ENCODE measurements at places on chromosomes 5 and 9.

DNA sequence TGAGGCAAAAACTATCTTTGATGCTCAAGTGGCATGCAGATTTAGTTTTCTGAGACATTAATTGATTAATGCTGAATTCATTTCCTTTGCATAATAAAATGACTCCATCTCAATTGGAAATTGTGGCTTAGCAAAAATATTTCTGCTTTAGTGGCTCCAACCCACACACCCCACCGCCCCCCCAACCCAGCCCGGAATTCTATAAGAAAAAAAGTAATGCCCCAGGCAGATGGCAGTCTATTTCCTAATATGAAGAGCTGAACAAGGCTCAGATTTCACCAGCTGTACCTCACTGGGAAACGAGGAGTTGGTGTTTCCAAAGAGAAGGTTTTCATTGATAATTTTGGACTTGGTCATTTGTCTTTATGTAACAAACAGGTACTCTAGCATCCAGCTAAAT, 182.1 kb downstream of the FBN2 start:
- DNase-seq, result no peak

DNA sequence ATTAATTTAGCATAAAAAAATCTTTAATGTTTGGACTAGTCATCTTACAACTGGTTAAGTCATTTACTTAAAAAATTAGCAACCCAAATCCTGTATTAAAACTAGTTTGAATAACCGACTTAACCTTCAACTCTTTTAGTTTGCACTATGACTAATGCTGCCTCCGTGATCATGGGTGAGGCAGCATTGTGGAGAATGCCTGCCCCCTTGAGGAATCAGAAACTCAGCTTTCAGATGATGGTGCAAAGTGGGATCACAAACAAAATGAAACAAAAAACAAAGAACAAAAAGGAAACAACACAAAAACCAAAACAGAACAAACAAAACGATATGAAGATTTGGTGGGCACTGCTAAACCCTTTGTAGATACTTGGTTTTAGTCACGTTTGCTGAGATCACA, 127.0 kb upstream of the PALM2AKAP2 start:
- no peak for DNase-seq

GRCh38 chr9:83191154-83191553, 128.2 kb upstream of the RASEF start:
- DNase-seq, result no peak

DNA sequence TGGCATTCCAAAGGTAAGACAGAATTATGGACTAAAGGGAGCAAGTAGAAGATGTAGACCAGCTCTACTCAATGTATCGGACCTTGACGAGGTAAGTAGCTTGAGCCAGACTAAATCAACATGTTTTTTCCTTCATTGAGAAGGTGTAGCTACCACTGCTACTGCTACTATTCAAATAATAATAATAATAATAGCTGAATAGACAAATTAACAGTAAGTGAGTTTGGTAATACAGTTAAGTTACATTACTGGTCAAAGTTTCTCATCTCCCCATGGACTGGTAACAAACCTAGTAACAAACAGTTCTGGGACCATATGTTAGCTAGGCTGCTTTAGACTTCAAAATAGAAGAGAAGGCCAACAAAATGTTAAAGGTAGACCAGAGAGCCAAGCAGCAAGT, 609.2 kb downstream of the TLE1 start:
- DNase-seq, result no peak

- DNase-seq, result no peak
Observed at GRCh38 chr5:168292786-168293696, 1.6 kb downstream of the WWC1 start.

- DNase-seq, result no peak
Observed at GRCh38 chr9:75623462-75623861, 267.0 kb upstream of the PCSK5 start.

DNA sequence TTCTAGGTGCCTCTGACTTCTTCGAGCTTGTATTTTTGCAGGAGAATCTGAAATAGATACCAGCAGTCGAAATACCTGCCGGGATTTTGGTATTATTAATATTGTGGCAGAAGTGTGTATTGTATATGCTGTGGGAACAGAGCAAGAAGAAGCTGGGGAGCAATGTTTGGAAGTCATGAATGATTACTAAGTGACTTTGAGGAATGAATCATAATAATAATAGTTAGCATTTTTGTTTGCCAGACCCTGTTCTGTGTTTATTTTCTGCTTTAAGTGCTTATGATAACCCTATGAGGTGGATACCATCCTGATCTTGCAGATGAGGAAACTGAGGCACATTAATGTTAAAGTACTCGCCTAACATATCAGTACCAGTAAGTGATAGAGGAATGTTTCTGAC, 32.4 kb downstream of the RAB24 start:
- no peak for DNase-seq

- DNase-seq, result no peak
Observed at GRCh38 chr9:77010527-77010926, 8.9 kb upstream of the FOXB2 start.

GRCh38 chr5:133396187-133396741, 216.1 kb downstream of the FSTL4 start:
- no peak for DNase-seq

GRCh38 chr9:119251936-119252335, 117.3 kb downstream of the BRINP1 start:
- DNase-seq, result no peak

- no peak for DNase-seq
Observed at GRCh38 chr9:131899296-131900228, 159.7 kb upstream of the RAPGEF1 start.

GRCh38 chr5:36367524-36367923, 65.8 kb upstream of the RANBP3L start:
- peak; percentile 60 for DNase-seq

DNA sequence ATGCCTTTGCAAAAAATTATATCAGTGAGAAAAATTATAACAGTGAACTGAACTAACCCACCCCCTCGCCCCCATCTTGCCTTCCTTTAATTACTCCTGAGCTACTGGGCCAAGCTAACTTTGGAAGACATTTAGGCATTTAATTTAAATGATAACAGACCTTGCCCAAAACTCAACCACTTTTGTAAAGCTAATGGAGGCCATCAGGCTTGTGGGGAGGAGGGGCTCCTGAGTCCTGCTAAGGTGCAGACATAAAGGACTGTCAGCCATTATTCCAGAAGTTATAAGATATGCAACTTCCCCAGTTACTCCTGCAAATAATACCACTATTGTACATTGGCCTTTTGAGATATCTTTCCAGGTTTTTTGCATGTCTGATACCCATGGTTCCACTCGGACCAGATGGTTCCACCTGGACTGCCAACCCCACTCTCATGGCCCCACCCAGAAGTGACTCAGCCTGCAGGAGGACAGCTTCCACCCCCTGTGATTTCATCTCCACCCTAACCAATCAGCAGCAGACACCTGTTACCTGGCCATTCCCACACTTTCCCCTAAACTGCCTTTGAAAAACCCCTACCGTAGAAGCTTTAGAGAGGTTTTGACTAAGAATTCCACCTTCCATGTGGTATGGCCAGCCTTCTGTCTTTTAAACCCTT, 805.4 kb upstream of the CDH6 start:
- no peak for DNase-seq

- DNase-seq, result no peak
Observed at GRCh38 chr9:72599874-72600534, 78.6 kb downstream of the TMC1 start.

GRCh38 chr5:137758715-137759306, 4.6 kb upstream of the HNRNPA0 start:
- DNase-seq, result no peak

DNA sequence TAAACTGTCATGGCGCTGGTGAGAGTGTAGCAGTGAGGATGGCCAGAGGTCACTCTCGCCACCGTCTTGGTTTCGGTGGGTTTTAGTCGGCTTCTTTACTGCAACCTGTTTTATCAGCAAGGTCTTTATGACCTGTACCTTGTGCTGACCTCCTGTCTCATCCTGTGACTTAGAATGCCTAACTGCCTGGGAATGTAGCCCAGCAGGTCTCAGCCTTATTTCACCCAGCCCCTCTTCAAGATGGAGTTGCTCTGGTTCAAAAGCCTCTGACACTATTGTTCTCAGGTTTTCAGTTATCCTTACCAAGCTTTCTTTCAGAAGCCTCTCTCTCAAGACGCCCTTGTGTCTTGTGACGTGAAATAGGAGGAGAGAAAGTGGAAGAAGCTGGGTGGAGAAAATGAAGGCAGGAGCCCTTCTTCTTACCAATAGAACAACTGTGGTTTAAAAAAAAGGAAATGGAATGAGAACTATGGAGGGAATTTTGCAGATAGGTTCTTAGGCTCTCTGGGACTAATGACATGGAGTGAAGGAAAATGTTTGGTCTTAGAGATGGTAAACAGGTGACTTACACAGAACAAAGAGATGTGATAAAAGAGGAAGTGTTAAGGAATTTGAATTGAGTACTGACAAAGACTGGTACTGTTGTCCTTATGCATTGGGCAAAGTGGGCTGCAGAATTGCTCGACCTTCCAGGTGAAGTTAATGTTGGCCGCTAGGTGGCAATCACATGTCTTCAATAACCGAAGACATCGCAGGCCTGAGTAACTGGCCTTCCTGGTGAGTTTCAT, 133.3 kb upstream of the RAI14 start:
- DNase-seq, result no peak

GRCh38 chr5:175640106-175640775, 17.6 kb upstream of the HRH2 start:
- DNase-seq, result no peak

DNA sequence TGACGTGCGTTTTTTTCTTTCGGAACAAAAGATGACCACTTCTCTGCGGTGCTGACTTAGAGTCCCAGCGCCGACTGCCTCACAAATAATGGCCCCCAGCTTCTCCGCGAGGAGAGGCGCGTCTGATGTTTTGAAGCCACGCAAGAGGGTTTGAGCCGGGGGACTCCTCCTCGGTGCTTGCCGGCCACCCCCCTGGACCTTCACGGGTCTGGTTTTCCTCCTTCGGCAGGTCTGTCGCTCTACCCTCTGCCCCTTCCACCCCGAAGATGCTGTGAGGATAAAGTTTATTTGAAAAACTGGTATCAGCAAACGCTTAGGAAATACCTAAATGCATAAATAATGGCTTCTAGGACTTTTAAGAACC, 584 bp downstream of the USP20 start:
- no peak for DNase-seq

DNA sequence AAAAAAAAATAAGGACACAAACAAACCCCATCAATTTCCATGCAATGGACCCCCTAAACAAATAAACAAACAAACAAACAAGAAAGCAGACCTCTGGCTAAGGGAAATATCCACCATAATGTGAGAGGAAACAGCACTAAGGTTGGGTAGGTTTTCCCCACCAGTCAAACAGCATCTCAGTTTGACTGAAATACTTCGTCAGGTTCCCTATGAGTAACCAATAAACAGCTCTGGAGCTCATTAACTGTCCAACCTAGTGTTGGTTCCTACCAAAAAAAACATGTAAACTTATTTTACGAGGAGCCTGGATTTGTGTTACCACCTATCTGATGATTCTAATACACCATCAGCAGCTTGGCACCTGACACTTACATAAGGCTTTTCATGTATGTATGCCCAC, 198.5 kb upstream of the TARS1 start:
- no peak for DNase-seq

DNA sequence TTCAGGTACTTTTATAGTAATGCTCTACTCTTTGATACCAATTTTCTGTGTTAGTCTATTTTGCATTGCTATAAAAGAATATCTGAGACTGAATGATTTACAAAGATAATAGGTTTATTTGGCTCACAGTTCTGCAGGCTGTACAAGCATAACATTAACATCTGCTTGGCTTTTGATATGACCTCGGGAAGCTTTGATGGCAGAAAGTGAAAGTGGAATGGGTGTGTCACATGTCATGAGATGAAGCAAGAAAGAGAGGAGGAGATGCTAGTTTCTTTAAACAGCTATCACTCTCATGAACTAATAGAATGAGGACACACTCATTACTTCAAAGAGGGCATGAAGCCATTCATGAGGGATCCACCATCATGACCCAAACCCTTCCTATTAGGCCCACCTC, 270.9 kb upstream of the IL12B start:
- DNase-seq, result no peak

GRCh38 chr5:143274952-143275351, 128.5 kb downstream of the NR3C1 start:
- DNase-seq, result no peak

Measured in BJ (cell line).